CD4-positive, alpha-beta T cell (primary cell): ENCODE measurements at places on chromosomes 13 and 19.
A peak's percentile ranks its signal among the peaks of the same experiment; 100 is the strongest.

DNA sequence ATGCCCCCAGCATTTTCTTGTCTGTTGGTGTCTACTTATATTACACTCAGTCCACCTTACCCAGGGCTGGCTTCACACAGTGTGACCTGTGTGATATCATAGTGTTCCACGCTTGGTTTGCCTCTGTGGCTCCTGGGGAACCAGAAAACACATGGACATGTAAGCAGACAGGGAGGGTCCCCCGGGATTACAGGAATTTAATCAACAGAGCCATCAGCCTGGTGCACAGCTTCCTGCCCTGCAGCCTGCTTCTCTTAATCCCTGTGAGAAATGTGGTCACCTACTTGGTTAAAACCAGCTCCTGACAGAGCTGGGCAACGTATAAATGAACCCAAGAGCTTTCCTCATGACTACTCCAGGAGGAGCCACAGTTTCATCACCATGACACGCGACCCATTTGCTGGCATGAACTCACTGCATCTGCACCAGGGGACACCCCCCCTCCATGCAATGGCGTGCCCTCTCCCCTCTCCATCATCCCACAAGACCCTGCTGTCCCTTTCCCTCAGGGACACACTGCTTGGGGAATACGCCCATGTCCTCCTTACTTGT is 152.1 kb downstream of the UQCRFS1 start:
- DNase-seq, result no peak

- peak; percentile 27 for DNase-seq
These were observed 9.0 kb downstream of the ZNF808 start for GRCh38 chr19:52536448-52536800.

GRCh38 chr13:64362564-64362963 is 2867.6 kb downstream of the PCDH9 start:
- no peak for DNase-seq

- no peak for DNase-seq
These were observed 29.6 kb downstream of the ACSBG2 start for GRCh38 chr19:6164906-6165531.

GRCh38 chr19:11138601-11139300 is 16.8 kb downstream of the SPC24 start:
- DNase-seq, result no peak

GRCh38 chr13:48066310-48066989 is 28.5 kb downstream of the MED4 start:
- no peak for DNase-seq

- DNase-seq, result no peak
These were observed 10.5 kb upstream of the CBY2 start for GRCh38 chr13:45691667-45692066.

GRCh38 chr19:32852216-32852615 is 17.4 kb downstream of the SLC7A9 start:
- no peak for DNase-seq

GRCh38 chr13:62085337-62086229 is 669.9 kb upstream of the PCDH20 start:
- no peak for DNase-seq

DNA sequence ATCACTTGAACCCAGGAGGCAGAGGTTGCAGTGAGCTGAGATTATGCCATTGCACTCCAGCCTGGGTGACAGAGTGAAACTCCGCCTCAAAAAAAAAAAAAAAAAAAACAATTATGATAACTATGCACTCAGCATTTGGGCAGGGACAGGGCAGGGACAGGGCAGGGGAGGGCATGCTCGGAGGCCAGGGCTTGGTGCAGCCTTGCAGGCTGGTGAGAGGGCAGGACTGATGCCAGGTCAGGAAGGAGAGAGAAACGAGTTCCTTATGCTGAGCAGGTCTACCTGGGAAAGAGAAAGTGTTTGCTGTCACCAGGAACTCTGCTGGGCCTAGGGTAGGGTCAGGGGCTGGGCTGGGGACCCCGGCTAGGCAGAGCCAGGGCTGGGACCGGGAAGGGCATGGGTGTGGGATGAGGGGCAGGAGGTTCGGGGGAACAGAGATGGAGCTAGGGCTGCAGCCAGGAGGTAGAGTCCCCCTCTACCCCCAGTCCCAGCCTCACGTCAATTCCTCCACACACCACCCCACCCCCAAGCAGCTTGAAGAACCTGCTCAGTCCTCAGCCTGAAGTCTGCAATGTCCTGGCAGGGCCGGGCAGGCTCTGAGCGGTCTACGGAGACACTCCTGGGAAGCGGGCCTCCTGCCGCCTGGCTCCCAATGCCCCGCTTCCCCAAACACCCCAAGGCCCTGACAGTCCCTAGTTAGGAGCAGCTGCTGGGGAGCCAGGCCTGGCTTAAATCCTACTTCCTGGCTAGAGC is 2.8 kb downstream of the FXYD3 start:
- no peak for DNase-seq

GRCh38 chr19:19420570-19421298 is 15.3 kb downstream of the GATAD2A start:
- no peak for DNase-seq

GRCh38 chr13:37868691-37869505 is 674 bp downstream of the TRPC4 start:
- DNase-seq, result no peak

DNA sequence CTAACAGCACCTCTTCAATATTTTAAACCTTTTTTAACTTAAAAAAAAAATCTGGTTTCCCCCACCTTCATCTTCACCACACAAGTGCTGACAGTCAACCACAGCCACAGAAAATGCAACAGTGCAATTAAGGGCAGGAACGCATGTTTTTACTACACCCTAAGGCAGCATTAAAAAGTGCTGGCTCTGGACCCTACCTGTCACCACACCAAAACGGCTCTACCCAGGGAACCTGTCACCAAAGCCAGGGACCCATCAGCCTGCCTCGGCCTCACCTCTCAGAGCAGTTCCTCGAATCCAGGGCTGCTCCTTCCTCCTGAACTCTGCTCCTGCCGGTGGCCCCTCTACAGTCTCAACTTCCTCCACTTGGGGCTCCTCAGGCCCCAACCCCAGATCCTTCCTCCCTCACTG is 22.5 kb upstream of the SLC35E1 start:
- peak; percentile 34 for DNase-seq

- no peak for DNase-seq
These were observed 3.7 kb upstream of the SIN3B start for GRCh38 chr19:16825312-16826052.

DNA sequence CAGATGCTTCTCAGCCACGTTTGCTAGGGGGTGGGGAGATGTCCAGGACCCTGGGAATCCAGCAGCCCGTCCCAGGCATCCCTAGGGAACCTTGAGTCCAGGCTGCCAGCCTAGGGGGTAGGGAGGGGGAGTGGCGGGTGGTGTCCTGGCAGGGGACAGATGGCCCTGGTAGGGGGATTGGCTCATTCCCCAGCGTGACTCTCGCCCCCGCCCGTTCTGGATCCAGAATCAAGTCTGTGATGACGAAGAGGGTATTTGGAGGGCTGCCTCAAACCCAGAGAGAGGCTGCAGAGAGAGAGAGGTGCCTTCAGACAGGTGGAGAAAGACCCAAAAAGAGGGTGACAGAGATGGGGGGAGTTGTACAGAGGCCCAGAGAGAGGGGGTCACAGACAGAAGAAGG is 4.1 kb downstream of the SLC17A7 start:
- no peak for DNase-seq

- DNase-seq, result no peak
These were observed 53.7 kb upstream of the MAB21L1 start for GRCh38 chr13:35530147-35530546.

- DNase-seq, result no peak
These were observed 54.5 kb downstream of the SPTBN4 start for GRCh38 chr19:40521276-40521675.

GRCh38 chr13:71727662-71728061 is 139.3 kb downstream of the DACH1 start:
- no peak for DNase-seq

GRCh38 chr19:35090506-35091214 is 25.0 kb upstream of the FXYD3 start:
- DNase-seq, result no peak

DNA sequence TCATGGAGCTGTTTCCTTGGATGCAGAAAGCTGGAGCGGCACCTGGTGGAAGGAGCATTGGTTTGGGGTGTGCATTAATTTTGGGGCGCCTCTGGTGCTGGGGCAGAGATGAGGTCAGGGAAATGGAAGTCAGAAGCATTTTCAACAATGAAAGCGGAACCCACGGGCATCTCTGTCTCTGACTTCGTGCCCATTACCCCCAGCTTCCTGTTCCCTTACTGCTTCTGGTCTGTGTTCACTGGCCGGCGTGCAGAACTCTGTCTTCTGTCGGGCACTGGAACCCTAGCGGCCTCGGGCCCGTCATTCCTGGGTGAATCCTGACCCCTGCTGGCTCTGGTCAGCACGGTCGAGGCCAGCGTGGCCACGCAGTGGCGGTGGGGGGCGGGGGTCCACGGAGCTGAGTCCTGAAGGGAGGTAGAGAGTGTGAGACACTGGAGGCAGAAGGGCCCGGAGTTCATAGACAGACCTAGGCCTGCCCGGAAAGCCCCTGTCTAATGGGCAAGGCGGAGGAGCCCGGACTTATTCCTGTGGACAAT is 7.9 kb upstream of the LINGO3 start:
- DNase-seq, result no peak

- no peak for DNase-seq
These were observed 10.8 kb upstream of the ZNF491 start for GRCh38 chr19:11787536-11787935.

GRCh38 chr13:85685436-85685835 is 113.8 kb downstream of the SLITRK6 start:
- DNase-seq, result no peak

DNA sequence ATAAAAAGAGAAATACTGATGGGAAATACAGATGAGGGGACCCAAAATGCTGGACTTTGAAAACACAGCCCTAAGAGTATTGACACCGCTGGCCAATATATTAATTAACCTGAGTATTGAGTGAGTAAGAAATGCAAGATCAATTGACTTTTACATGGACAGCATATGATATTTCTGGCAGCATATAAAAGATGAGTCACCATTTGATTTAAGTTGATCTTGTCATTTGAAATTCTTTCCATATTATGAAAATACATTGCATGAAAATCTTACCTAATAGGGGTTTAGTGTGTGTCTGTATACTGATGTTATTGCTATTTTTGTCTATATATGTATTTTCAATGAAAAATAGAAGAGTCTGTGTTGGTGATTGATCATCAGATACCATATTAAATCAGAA is 619.6 kb downstream of the KCTD12 start:
- DNase-seq, result no peak

DNA sequence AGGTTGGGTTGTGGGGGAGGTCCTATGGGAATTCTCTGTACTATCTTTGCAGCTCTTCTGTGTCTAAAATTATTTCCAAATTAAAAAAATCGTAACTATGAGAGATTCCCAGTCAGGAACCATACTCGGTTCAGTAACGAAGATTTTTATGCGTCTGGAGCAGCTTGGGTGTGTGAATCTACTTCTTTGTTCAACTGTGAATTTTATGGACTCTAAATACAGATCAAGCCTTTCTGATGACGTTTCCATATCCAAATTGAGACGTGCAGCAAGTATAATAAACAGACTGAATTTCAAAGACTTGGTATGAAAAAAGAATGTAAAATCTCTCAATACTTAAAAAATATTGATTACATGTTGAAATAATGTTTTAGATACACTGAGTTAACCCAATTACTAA is 30.9 kb downstream of the MLLT1 start:
- DNase-seq, result no peak

- no peak for DNase-seq
These were observed 778 bp downstream of the MUC16 start for GRCh38 chr19:9009431-9009830.

DNA sequence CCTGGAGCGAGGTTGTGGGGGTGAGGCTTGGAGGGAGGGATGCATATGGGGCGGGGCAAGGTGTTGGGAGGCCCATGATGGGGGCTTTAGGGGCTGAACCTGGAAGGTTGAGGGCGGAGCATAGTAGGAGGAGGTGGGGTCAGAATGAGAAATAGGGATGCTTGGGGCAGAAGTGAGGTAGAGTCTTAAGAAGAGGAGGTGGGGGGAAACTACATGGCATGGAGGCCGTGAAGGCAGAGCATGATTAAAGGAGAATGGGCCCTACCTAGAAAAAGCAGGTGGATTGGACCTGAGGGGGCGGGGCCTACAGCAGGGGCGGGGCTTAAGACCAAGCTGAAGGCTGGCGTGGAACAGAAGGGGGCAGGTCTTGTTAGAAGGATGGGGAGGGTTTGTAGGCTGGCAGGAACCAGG is 799 bp downstream of the NR1H2 start:
- DNase-seq, result peak; percentile 80

DNA sequence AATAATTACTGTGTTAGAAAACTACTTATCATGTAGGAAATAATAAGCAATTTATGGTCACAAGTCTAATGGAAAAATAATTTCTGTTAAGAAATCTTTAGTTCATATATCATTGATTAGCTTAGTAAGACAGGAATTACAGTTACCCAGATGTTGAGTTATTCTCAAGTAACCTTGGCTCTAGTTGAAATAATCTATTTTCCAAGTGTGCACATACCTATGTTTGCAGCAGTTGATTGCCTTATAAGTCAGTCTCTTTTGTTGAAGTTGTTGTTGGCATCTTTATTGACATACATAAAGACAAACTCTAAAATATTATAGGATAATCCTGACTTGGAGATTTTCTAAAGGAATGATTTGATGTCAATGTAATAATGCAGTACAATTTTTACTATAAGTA is 511.4 kb upstream of the KLF12 start:
- no peak for DNase-seq

GRCh38 chr19:53467485-53468262 is at the start of gene ZNF813:
Gene ZNF813 (plus strand): TSS chr19:53467733. CDS start chr19:53483823, 16,090 bp downstream.
- DNase-seq, result peak; percentile 93

DNA sequence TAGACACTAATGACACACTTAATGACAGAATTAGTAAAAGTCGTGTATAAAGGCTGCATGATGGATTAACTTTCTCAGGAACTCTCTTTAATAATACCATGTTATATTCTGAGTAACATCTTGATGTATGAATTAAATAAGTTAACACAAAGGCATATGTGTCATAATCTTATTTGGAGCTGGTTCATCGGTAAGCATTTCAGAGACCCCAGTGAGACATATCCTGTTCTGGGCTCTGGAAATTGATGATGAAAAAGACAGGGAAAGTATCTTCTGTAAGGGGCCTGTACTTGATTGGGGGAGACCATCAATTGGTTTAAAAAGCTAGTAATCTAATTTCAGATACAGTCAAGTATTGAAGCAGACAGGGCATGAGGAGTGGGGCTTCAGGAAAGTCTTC is 547.9 kb downstream of the GPC6 start:
- DNase-seq, result no peak

- no peak for DNase-seq
These were observed 96.4 kb downstream of the TNFRSF19 start for GRCh38 chr13:23666582-23666981.

DNA sequence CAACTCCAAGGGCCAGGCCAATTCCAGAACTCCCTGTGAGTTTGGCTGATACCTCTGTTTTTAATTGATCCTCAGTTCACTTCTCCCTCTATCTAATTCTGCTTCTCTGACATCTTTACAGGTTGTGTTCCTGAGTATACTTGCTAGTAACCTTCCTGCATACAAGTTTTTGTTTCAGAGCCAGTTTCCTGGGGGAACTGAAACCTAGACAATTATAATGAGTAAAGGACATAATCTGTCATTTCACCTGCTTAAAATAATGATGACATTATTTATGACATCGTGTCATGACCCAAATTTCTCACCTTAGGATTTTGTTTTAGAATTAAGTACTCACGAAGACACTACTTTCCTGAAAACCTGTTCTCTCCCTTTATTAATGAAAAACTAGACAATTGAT is 12.5 kb upstream of the MYCBP2 start:
- DNase-seq, result no peak
